ELR (cell line): ENCODE measurements at places on chromosomes 12 and 14.

DNA sequence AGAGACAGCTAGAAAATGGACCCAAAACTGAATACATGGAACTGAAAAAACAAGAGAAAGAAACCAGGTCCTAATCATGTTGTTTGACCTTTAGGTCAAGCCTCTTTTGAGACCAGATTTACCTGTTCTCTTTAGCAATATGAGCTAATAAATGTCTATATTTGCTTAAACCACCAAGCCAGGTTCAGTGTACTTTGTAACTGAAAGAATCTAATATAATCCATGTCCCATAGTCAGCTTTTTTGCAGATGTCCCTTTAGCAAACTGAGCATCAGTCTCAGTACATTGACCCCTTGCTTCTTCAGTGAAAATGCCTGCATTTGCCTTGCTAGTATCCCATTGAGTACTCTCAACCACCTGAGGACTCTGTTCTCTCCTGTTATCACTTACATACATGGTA, 61.7 kb downstream of the PLCZ1 start:
- no peak for DNase-seq

DNA sequence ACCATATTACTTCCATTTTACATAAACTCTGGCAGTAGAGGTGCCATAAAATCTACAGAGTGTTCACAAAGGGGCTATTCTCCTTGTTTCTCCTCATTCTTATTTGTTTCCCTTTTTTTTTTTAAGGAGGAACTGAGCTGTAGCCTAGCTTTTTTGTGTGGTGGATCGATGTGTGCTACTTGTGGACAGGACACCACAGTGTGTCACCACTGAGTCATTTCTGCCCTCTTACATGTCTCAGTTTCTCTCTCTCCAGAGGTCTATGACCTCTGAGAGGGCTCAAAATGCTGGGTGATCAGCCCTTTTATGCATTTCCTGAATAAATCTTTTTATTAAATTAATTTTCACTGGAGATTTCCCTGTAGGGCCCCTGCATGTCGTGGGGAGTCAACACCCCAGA, 370.2 kb downstream of the ADGRD1 start:
- DNase-seq = no peak

GRCh38 chr14:58060898-58061297, 91.1 kb downstream of the ARMH4 start:
- DNase-seq = no peak

DNA sequence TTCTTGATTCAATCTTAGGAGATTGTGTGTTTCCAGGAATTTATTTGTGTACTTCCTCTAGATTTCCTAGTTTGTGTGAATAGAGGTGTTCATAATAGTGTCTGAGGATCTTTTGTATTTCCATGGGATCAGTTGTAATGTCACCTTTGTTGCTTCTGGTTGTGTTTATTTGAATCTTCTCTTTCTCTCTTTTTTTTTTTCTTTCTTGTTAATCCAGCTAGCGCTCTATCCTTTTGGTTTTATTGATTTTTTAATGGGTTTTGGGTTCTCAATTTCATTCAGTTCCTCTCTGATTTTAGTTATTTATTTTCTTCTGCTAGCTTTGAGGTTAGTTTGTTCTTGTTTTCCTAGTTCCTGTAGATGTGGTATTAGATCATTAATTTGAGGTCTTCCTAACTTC, 242.5 kb downstream of the SEC23A start:
- DNase-seq = no peak

DNA sequence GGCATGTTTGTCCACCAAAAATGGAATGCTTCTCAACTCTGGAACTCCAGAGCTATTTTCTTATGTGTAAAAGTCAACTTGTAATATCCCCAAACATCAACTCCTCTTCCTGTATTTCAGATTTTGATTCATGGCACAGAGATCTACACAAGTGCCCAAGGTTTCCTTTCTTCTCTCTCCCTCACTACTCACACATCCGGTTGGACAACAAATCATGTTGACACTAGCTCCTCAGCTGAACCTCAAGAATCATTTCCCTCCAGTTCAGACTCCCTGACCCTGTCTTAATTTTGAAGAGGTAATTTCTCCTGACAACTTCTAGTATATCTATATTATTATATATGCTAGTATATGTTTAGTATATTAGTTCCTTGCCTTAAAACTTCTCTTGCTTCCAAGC, 485.4 kb upstream of the CCDC196 start:
- DNase-seq = no peak

DNA sequence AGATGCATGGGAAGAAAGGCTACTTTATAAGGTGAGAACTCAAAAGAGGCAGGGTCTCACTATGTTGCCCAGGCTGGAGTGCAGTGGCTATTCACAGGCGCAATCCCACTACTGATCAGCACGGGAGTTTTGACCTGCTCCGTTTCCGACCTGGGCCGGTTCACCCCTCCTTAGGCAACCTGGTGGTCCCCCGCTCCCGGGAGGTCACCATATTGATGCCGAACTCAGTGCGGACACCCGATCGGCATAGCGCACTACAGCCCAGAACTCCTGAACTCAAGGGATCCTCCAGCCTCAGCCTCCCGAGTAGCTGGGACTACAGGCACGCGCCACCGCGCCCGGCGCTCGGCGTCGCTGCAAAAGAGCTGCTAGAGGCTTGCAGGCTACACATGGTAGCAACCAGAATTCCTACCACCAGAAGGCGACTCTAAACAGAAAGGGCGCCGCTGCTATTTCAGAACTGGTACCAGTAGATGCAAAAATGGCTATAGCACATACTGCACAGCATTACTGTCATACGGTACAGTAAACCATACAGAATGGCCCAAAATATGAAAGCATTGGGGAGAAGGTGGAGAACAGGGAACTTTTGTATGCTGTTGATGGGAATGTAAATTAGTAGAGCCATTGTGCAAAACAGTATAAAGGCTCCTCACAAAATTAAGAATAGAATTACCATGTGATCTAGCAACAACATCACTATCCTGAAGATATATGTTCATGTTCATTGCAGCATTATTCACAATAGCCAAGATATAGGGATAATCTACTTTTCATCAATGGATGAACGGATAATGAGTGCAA, 1.2 kb upstream of the NEMF start:
- DNase-seq = peak; percentile 89

- DNase-seq = peak; percentile 45
Observed at GRCh38 chr12:64609536-64610078, 688 bp upstream of the RASSF3 start.

DNA sequence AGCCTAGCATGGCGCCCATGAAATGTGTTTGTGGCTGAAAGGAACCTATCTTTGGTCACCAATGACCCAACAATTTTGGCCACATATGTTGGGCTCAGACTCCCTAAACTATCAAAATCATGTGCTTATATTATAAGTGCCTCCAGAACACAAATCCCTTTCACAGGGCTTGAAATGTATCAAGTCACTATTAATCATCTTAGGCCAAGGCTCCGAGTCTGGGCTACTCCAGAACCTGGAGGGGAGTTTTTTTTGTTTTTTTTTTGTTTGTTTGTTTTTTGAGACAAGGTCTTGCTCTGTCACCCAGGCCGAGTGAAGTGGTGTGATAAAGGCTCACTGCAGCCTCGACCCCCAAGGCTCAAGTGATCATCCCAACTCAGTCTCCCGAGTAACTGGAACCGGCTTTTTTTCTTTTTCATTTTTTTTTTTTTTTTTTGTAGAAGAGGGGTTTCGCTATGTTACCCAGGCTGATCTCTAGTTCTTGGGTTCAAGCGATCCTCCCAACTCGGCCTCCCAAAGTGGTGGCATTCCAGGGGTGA, 989 bp upstream of the DRAM1 start:
- peak; percentile 67 for DNase-seq

DNA sequence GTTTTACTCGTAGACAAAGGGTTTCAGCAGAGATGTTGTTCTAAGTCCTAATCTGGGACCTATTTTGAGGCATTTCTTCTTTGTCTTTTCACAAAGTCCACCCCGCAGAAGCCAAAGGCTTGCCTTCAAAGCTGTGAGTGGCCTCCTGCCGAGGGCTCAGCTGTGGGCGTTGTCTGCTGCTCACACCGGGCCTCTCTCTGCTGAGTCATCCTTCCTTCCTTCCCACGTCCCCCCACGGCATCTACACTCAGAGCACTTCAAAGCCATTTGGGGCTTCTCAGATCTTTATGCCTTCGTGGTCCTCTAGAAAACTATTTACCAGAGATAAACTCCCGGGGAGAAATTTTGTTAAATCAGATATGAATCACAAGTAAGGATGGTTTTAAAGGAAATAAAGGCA, 115.9 kb upstream of the TMPO start:
- peak; percentile 73 for DNase-seq

- no peak for DNase-seq
Observed at GRCh38 chr14:60589442-60589841, 59.8 kb downstream of the SIX1 start.

DNA sequence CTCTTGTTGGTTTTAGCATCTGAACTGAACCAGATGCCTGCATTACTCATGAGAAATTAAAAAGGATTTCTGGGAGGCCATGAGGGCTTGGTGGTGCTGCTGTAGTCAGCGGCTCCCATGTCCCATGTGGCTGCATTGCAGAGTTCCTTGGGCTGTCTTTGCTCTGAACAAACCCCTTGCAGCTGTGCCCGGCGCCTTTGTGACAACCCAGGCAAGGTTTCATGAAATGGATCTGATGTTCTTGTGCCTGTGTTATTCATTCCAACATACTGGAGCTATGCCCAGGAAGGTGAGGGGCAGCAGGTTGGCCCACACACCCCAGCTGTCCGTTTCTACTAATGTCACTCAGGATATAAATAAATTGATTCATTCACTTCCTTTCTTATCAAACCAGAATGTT, 40.8 kb downstream of the TGFB3 start:
- DNase-seq = no peak

- DNase-seq = no peak
Observed at GRCh38 chr12:45363903-45364302, 148.0 kb downstream of the ANO6 start.

DNA sequence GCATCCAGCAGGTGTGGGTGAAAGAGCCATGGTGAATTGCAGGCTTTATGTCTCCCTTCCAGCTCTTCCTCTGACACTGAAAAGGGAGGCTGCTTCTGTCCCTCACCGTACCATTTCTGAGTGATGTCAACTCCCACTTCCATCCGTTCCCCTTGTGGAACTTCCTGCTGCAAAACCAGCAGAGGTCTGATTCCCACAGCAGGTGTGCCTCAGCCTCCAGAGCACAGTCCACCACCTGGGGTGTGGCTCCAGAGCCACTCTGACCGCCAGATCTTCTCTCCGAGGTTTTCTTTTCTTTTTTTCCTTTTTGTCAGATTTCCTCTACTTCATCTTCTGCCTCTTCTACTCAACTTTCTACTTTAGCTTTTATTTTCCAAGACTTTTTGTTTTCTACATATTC, 62.7 kb downstream of the CDC42BPB start:
- no peak for DNase-seq

- peak; percentile 82 for DNase-seq
Observed at GRCh38 chr12:121443193-121443870, 43.4 kb downstream of the RNF34 start.

DNA sequence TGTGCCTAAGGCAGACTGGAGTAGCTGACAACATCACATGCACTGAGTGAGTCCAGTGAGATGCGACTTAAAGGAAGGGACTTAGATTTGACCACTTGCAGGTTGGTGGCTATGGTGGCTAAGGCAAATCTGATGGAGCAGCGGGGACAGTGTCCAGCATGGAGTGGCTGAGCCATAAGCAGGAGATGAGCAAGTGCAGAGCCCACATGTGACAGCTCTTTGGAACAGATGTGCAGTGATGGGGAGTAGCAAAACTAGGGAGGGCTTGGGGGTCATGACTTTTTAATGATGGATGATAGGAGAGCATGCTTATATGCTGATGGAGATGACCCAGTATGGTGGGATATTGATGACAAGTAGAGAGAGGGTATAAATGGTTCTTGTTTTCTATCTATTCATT, 80.2 kb downstream of the PELI2 start:
- DNase-seq = no peak

GRCh38 chr14:96257056-96257455, 1.0 kb downstream of the BDKRB1 start:
- no peak for DNase-seq

DNA sequence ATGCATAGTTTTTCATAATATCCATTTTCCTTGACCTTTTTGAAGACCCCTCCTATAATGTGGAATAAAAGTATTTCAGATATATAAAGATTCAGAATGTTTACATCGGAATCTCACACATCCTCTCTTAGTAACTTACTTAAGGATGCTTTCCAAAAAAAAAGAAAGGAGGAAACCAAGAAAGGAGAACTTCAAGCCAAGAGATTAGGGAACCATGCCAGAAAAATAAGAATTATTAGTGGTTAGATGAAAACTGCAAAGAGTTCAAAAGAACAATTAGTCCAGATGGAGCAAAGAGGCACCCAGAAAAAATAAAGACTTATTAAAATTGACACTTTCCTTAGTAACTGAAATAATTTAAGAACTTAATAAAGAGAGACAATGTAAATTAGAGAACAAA, 179.2 kb downstream of the DUSP6 start:
- no peak for DNase-seq

GRCh38 chr14:44412858-44413569, 94.1 kb downstream of the FSCB start:
- DNase-seq = no peak

DNA sequence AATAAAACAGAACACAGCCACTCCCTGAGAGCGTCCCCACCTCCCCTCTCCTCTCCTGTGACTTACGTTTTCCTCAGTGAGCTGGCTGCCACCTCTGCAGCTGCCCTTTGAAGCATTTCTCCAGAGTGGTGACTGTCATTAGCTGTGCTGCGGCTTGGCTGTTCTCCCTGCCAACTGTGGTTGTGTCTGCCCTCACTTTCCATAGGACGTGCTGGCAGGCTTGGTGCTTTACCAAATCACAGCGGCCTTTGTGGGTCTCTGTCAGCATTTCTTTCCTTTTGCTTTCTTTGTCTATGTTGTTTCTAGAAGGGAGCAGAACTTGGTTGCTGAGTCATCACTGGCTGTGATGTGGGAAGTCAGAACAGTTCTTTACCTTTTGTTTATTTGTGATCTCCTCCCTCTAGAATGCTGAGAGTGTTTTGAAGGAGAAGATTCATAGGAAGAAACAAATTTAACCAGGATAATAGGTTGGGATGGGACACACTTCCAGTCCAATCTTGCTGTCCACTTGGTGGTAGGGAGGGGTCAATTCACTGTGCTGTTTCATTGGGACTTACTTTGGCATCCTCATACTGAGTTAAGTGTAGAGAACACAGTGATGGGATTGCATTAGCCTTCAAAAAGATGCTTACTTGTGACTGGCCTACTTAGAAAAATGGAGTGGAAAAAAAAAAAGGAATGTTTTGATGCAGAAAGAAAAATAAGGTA, 88.2 kb downstream of the TMX1 start:
- DNase-seq = peak; percentile 70

- DNase-seq = peak; percentile 44
Observed at GRCh38 chr12:58306266-58307000, 365.1 kb downstream of the ATP23 start.

DNA sequence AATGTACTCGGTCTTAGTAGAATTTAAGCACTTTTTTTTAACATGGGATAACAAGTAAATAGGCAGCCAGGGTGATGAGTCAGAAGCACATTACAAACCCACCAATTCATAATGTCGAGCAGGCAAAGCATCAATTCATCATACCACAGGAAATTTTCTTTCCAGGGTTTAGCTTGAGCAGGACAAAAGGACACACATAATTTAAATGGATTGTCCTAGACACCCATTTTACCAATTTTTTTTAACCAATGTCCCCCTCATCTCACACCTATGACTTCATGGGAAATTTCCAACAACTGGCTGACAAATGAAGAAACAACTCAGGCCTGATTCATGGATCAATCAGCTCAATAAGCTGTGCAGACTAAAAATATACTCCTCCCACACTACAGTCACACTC, 58.8 kb upstream of the FOXG1 start:
- DNase-seq = peak; percentile 67

GRCh38 chr12:107557026-107557425, 128.6 kb upstream of the PWP1 start:
- DNase-seq = no peak
